GM12891 (cell line): ENCODE measurements at places on chromosomes 12 and 14.

- no peak for DNase-seq
Observed at GRCh38 chr14:99644035-99644587, 818 bp upstream of the HHIPL1 start.

GRCh38 chr12:117593815-117594400 is 232.5 kb upstream of the NOS1 start:
- DNase-seq = no peak

DNA sequence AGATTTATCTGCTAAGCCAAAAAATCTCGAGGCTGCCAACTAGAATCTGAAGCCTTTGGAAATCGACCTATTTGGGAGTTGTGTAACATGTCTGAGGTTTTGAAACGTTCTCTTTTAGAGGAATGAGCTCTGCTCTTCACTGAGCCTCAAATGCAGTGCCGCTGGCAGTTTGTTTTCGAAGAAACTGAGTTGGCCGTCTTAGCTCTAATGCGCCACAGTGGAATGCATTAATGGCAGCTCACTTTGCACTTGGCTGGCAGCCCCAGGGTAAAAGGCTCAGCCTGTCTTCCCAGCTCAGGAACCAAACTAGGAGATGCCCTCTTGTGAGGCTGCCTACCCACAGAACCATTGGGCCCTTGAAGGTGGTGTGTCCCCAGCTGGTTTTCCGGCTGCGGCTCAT is 53.8 kb downstream of the SFSWAP start:
- DNase-seq = no peak

DNA sequence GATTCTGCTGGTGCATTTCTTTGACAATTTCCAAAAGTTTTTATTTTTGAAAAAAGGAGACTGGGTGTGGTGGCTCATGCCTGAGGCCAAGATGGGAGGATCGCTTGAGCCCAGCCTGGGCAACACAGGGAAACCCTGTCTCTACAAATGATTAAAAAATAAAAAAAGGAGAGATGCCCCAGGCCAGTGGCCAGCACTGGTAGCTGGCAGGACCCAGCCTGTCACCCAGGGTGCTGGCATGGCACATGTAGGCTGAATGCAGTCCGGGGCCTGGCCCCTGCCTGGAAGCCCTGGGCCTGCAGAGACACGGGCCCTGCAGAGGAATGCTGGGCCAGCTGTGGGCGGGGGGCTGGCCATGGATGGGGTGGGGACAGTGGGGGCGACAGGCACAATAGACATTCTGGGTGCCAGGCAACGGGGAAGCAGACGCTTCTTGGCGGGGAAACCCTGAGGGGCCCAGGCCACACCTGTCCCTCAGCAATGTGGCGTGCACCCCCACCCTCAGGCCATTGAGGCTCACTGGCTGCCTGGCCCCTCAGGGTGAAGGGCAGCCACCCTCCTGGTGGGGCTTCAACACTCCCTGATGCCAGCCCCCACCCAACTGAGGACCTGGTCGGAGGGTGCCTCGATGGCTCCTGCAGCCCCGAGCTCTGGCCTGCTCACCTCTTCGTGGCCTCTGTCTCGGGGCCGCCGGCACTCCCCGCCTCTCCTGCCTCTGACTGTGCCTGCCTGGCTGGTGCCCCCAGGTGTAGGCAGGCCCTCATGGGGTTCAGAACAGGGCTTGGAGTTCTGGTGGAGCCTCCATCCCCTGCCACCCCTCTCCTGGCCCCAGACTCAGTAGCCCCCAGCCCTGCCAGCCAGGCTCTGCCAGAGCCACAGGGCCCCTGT is 12.1 kb downstream of the TRMT61A start:
- no peak for DNase-seq

DNA sequence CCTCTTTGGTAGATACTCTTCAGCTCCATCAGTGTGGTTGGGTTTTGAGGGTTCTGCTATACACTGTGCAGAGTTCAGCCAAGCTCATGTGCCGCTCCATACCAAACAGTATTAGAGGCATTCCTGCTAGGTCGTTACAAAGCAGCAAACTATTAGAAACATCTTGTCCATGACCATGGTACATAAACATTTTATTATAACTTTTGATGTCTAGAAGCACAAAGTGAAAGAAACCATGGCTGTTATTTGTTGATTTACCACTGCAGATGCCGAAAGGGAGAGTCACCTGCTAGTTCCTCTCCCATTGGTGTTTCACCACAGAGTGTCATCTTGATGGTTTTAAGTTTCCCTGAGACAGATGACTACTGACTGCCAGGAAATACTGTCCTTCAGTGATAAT is 242.0 kb downstream of the ADAMTS20 start:
- no peak for DNase-seq

DNA sequence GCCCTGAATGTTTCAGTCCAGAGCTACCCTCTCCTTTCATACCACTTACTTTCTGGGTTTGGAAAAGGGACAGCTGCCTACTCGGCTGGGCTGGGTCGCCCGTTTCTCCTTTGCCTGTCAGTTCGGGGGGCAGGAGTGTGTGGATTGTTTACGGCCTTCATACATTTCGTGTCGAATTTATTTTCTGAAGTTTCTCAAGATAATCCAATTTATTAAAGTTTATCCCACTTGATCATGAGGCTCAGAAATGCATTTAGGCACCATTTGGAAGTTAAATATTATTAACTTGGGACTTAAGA is 608 bp downstream of the ZNF410 start:
- DNase-seq = no peak

- DNase-seq = no peak
Observed at GRCh38 chr12:108131657-108132126, 2.6 kb downstream of the WSCD2 start.

- no peak for DNase-seq
Observed at GRCh38 chr12:48651681-48652080, 30.4 kb downstream of the KANSL2 start.

GRCh38 chr14:35234012-35234805 is 58.0 kb upstream of the PSMA6 start:
- no peak for DNase-seq

- no peak for DNase-seq
Observed at GRCh38 chr12:6193853-6194815, 6.1 kb upstream of the CD9 start.

DNA sequence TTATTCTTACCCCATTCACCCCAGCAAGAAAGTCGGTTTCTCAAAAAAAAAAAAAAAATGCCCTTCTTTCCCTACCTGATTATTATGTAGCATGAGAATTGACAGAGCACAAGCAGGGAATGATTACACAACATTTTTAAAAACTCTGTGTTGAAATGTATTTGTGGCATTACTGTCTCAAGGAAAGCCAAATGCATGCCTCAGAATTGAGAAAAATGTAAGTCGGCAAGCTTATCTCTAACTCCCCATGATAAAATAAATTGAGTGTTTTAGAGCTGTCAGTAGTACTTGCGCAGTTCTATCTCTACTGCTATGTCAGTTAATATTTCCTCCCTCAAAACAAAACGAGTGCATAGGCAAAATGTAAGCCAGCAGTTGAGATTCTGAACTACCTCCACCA is 25.7 kb downstream of the ANO4 start:
- DNase-seq = no peak

- DNase-seq = peak; percentile 54
Observed at GRCh38 chr12:124727264-124727800, 136.3 kb downstream of the SCARB1 start.

DNA sequence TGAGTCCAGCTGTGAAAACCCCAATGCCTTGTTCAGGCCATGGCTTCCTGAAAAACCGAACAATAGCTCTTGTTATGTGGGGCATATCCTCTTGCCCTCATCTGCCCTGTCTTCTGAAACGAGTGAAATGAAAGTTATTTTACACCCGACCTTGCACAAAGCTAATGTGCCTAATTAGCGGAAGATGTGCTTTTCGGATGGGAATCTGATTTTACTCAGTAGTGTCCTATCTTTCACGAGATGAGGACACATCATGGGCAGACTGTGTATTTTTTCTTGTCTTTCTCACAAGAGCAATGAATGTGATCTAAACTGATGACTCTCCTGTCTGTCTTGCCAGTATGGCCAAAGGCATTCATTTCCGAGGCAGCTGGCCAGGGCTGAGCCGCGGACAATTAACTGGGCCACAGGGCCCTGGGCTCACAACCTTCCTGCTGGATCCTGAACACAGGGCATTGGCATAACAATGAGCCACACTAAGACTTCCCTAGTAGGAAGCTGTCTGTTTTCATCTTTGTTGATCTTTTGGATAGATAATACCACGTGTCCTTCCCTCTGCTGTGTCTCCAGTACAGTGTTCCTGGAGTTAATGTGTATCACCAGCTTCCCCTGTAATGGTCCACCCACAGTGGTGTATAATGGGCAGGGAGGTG is 86.0 kb upstream of the HIF1A start:
- no peak for DNase-seq

DNA sequence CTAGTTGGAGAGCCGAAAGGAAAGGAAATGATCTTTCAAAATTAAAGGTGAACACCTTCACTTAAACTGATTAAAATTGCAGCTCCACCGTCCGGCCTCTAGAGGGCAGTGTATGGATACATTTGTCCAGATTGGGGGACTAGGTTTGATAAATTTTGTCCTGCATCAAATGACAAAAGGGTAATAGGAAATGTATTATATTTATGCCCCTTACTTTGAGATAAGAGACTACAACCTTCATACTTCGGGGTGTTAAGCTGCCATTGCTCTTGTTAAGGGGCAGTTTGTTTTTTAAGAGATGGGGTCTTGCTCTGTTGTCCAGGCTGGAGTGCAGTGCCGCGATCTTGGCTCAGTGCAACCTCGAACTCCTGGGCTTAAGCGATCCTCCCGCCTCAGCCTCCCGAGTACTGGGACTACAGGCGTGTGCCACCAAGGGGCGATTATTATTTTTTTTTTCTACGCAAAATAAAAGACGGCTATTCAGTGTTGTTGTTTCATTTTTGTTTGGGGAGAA is 818 bp upstream of the SUOX start:
- peak; percentile 44 for DNase-seq

DNA sequence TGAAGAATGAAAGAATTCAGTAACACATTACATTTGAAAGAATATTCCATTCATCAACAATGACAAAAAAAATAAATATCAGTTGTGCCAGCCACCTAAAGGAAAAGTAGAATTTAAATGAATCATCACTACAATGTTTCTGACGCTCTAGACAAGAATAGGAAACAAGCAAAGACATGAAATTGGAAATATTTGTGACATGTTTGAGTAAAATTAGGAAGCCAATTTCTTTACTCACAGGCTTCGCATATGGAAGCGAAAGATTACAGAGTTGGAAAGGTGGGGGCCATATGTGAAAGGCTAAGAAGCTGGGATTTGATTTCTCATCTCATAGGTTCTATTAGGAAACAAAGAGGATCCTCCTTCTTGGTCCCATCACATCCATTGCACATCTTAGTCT is 279.0 kb downstream of the IPO8 start:
- no peak for DNase-seq

DNA sequence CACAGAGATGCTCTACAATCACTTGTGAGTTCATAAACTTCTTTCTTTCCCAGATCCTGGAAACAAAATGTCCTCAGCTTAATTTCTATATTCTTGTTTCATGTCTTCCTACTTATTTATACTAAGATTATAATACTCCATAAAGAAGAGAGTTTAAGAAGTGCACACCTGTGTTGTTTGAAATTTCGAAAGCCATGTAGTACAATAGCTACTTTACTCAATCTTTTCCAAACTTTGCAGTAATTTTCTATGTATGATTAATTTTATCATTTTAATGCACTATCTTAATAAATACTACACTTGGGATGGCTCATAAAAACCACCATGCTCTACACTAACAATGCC is 300 bp upstream of the TTC5 start:
- DNase-seq = no peak

- no peak for DNase-seq
Observed at GRCh38 chr12:62472472-62472871, 5.8 kb downstream of the MON2 start.

GRCh38 chr12:83823386-83824045 is 1089.1 kb downstream of the SLC6A15 start:
- no peak for DNase-seq

DNA sequence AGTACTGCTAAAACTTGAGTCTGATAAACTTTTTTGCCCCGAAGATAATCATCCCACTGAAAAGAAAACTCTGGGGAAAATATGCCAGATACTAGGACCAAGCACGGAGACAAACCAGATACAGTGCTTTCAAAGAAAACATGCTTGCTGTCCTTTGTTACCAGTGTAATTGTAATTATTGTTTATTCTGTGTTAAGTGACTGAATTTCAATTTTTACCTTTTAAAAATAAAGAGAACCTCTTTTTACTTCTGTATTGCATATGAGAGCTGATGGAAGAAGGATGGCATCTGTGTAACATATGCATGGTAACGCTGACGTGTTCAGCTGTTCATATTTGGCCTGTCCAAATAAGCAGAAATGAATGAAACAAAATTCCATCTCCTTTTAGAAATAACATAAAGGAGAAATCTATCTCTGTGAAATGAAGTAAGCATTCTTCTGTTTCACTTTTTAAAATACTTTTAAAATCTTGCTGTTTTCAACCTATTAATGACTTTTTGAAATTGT is 22.5 kb downstream of the SLC35E3 start:
- DNase-seq = no peak

DNA sequence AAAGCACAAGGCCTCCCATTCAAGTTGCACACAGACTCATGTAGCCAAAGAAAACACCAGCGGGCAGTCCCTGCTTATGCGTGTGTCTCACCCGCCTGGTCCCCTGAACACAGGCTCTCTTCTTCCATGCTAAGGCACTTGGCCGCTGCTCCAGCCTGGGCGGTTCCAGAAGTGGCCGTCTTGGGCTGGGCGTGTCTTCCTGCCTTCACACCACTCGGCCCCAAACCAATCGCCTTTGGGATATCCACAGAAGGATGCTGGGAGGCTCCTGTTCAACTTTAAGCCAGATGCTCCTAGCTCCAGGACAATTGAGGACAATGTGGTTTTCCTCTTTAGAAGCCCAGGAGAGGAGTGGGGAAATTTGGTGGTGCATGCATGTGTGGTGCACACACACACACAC is 2.2 kb downstream of the SCARB1 start:
- DNase-seq = no peak

- no peak for DNase-seq
Observed at GRCh38 chr14:59284059-59284458, 95.6 kb downstream of the DAAM1 start.

GRCh38 chr12:124828264-124829007 is 35.2 kb downstream of the SCARB1 start:
- DNase-seq = no peak

GRCh38 chr12:32163596-32163995 is 56.9 kb downstream of the BICD1 start:
- no peak for DNase-seq

GRCh38 chr12:128876559-128876958 is 23.3 kb downstream of the GLT1D1 start:
- DNase-seq = no peak

DNA sequence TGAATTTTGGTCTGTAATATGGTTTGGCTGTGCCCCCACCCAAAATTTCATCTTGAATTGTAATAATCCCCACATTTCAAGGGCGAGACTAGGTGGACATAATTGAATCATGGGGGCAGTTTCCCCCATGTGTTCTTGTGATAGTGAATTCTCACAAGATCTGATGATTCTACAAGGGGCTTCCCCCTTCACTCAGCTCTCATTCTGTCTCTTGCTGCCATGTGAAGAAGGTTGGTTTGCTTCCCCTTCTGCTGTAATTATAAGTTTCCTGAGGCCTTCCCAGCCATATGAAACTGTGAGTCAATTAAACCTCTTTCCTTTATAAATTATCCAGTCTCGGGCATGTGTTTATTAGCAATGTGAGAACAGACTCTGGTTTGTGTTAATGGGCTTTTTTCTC is 5.9 kb downstream of the LRRC9 start:
- DNase-seq = no peak
